NCI-H2107 (cell line): ENCODE measurements at places on chromosomes 3 and 15.

DNA sequence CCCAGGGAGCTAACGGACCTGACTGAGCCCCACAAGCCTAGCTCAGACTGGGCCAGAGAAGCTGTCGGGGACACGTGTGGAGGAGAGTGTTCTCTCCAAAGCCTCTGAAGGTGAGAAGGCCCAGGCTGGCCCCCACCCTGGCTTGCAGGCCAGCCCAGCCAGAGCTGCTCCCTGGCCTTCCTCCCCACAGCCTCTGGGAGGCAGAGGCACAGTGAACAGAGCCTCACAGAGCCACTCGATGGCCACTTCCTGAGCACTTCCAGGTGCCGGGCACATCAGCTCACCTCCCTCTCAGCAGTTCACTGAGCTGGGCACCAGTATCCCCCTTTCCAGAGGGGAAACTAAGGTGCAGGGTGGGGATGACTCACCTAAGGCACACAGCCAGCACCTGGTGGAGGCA is 109.4 kb upstream of the LINGO1 start:
- no peak for DNase-seq

GRCh38 chr3:4166540-4166939 is 136.6 kb upstream of the SETMAR start:
- no peak for DNase-seq

DNA sequence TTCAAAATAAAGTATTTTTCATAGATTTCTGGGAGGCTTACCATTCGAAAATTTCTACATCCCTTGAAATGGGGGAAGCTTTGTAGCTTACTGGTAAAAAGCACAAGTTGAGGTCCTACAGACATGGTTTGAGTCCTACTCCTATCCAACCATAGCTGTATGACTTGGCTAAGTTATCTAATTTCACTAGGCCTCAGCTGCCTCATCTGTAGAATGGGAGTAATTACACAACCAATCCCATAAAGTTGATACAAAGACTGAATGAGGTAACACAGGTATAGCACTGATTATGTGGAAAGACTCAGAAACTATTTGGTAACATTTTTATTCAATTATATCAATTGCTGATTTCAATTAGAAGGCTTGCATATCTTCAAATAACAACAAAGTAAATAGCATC is 157.4 kb downstream of the PLD1 start:
- DNase-seq: no peak

DNA sequence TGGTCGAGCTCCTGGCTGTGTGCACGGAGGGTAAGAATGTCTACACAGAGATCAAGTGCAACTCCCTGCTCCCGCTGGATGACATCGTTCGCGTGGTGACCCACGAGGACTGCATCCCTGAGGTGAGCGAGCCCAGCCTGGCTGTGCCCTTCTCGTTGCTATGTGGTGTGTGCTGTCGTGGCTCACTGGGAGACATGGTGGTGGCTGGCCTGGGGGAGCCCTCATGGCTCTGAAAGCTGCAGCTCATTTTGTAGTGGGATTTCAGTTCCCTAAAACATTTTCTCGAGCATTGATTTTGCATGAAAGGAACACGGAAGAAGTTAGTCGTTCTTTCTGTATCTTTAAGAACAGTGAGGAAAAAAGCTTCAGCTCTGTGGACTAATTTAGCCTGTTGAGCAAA is 200.5 kb downstream of the ITPR1 start:
- DNase-seq: no peak

- no peak for DNase-seq
Measured at GRCh38 chr3:50450209-50450921, 53.1 kb downstream of the CACNA2D2 start.
